ENCODE measurements at places on chromosomes 2 and 18. TPM values are rescaled to one million over a fixed set of nuclear protein-coding genes. Genes with fewer than 3 reads are reported as not detected.

SMYD1 gene
- not detected for total RNA-seq

PSMA8 gene
- not detected for total RNA-seq

AQP12A gene
- not detected for total RNA-seq

KCMF1 gene
- total RNA-seq, result 22.6 TPM

MC4R gene
- total RNA-seq, result 1.2 TPM

SCN7A gene
- 0.98 TPM for total RNA-seq

RFTN2 gene
- total RNA-seq, result 18.7 TPM

ARHGEF33 gene
- 2.7 TPM for total RNA-seq

CRACDL gene
- 1.2 TPM for total RNA-seq

OXER1 gene
- 0.25 TPM for total RNA-seq

COL4A3 gene
- 0.49 TPM for total RNA-seq

ALKAL2 gene
- not detected for total RNA-seq

UGT1A7 gene
- not detected for total RNA-seq

GAL3ST2 gene
- 0.74 TPM for total RNA-seq

Measured in temporal lobe (tissue), 4 donors.